ENCODE measurements at places on chromosomes 1 and 21.

DNA sequence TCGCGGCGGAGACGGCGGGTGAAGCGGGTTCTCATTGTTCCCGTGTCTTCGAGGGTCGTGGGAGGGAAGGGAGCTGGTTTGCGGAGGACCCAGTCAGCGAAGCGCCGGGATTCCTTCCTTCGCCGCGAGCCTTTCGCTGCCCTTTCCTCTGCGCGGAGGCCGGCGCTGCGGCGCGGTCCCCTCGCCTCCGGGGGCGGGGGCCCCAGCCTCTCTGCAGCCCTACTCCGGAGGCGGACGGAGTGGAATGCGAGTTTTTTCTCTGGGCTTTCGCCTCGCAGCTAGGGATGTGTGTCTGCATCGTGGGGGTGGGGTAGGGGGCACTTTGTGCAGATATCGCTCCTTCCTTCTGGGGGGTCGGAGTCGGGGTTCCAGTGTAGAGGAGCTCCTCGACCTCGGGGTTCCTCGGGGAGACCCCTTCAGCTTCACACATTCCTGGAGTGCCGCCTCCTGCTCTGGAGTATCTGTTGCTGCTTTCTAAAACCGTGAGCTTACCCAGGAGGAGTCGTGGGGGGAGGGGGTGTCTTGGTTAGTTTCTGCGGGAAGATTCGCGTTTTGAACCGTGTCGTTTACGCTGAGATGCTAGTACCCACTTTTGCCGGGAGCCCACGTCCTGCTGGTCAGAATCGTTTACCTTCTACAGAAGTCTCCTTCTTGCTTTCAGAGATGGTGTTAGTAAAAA, 595 bp downstream of the RNF2 start:
- no peak for DNase-seq

DNA sequence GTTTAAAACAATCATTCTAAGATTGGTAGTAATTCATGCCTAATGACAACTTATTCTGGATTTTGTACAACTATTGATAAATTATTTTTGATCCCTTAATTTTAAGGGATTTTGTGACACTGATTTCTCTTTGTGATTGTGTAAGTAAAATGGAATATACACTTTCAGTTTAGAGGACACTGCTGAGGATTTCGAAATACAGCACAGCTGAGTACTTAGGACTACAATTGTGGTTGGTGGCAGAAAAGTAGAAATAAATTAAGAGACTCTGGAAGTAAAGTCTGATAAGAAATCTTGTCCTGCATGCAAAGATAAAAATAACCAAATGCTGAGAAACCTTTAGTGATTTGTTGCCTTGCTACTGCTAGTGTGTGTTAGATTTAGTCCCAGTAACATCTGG, 40.0 kb downstream of the TYW3 start:
- DNase-seq = no peak

DNA sequence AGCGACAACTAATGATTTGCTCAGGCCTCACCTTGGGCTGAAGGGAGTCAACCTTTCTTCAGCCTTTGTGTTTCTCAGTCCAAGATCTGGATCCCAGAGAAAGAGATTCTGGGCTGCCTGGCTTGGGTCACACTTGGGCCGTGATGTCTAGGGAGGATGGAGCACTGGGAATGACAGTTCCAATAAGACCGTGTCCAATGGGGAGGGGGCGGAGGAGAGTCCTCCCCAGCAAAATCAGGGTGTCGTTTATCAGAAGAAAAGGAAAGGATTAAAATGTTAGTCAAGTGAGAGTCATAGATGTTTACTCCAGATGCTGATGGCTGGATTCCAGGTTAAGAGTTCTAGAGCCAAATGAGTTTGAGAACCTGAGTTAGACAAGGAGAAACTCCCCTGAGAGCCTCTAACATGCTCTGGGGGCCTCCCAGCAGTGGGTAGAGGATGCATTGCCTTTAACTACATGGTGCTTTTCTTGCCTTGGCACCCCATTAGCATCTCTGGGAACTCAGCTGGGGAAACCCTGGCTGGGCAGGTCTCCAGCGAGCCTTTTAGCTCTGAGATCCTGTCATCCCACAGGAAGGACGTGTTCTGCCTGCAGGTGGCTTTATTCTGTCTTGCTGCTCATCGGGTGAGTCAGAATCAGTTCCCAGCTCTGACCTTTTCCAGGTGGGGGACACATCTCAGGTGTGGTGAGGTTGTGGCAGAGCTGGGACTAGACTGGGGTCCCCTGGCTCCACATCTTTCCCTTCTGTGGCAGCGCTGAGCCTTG, 22.2 kb downstream of the NIPAL3 start:
- no peak for DNase-seq

GRCh38 chr1:63533931-63534330, 10.6 kb downstream of the EFCAB7 start:
- no peak for DNase-seq

DNA sequence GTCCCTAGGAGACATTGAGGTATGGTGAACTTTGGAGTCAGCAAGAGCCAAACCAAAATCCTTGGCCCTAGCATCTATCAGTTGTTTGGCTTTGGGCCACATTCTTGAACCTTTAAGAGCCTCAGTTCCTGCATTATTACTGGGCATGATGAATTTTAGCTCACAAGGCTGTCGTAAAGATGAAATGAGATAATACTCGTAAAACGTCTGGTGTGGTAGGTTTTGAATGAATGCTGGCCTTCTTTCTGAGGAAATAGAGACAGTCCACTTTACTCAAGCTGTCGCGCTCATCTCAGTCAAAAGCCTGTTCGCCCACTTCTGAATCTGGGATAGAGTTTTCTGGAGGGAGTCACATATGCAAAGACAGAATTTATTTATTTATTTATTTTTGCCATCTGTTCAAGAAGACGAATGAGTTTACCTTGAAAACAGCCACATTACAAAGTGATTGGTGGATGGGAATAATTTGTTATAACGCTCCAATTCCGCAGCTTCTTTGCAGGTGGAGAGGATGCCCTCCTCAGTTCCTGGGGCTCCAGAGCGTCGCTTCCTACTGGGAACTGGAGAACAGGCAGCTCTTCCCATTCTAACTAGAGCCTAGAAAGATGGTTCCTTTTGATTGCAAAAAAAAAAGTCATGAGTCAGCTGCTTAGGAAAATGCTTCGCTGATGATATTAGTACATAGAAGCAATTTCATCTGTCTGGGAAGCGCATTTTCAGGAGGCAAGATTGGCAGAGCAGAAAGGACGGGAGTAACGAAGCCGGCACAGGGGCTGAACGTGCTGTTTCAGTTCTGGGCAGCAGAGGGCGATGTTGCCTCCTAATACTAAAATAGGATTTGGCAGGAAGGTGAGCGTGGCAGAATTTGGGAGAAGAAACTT, 49.9 kb upstream of the CYP2J2 start:
- peak; percentile 15 for DNase-seq

DNA sequence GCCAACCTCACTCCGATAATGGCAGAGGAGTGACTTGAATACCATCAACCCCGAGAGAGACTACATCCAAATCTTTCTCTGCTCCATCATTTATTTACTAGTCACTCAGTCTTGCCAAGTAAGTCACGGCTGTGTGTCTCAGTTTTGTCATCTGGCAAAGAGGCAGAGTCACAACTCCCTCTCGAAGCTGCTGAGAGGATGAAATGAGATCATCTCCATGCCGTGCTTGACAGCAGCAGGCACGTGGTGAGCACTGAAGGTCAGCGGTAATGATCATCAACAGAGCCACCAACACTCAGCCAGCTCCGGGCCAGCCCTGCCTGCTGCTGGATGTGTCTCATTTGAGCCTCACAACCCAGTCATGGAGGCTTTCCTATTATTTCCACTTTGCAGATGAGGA, 19.9 kb downstream of the ALDH4A1 start:
- DNase-seq = no peak

DNA sequence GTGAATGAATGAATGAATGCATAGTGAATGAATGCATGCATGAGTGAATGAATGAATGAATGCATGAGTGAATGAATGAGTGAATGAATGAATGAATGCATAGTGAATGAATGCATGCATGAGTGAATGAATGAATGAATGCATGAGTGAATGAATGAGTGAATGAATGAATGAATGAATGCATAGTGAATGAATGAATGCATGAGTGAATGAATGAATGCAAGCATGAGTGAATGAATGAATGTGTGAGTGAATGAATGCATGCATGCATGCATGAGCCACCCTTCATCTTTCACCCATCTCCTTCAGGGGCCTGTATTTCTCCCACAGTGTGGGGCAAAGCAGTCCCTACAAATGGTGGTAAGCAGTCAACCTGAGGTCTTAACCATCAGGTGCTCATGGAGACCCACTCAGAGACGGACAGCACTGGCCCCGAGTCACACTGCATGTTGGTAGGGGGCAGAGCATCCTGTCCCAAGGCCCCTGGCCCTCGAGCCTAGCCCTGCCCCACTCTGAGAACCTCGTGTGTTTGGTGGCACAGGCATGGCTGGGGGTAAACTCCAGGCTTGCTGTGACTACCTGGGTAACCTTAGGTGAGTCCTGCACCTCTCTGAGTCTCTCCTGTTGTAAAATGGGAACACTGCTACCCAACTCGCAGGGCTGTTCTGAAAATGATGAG, 28.0 kb upstream of the PAX7 start:
- DNase-seq = no peak

- no peak for DNase-seq
Measured at GRCh38 chr21:17427831-17428483, 84.9 kb upstream of the CXADR start.

- DNase-seq = no peak
Measured at GRCh38 chr21:15192243-15192642, 127.4 kb upstream of the NRIP1 start.

GRCh38 chr21:16773206-16773605, 739.6 kb upstream of the CXADR start:
- no peak for DNase-seq

- no peak for DNase-seq
Measured at GRCh38 chr1:95018602-95019369, 54.0 kb downstream of the ALG14 start.

DNA sequence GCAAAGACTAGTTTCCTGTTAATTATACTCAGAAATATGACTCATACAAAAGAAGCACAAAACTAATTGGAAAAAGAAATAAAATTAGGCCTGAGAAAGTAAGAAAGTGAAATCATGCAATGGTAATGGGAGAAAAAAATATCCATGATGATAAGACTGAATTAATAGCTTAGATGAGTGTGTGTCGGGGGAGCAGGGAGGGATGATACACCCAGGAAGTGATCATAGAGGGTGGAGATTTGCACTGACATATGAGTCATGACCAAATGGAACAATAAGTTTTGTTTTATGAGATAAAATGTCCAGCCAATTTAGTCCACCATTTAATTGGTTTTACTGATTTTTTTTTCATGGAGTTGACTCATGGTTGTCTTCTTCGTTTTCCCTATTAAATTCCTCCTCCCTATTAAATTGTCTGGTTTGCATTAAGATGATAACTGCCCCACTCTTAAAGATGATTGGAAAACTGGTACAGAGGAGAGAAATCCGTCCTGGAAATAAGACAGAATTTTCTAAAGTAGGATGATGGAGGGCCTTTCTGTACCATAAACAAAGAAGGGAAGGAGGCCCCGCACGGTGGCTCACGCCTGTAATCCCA, 111.7 kb upstream of the KCNJ6 start:
- DNase-seq = no peak

- no peak for DNase-seq
Measured at GRCh38 chr1:17655169-17655568, 100.0 kb upstream of the ACTL8 start.

GRCh38 chr1:13812456-13813397, 112.7 kb downstream of the PRDM2 start:
- DNase-seq = no peak

DNA sequence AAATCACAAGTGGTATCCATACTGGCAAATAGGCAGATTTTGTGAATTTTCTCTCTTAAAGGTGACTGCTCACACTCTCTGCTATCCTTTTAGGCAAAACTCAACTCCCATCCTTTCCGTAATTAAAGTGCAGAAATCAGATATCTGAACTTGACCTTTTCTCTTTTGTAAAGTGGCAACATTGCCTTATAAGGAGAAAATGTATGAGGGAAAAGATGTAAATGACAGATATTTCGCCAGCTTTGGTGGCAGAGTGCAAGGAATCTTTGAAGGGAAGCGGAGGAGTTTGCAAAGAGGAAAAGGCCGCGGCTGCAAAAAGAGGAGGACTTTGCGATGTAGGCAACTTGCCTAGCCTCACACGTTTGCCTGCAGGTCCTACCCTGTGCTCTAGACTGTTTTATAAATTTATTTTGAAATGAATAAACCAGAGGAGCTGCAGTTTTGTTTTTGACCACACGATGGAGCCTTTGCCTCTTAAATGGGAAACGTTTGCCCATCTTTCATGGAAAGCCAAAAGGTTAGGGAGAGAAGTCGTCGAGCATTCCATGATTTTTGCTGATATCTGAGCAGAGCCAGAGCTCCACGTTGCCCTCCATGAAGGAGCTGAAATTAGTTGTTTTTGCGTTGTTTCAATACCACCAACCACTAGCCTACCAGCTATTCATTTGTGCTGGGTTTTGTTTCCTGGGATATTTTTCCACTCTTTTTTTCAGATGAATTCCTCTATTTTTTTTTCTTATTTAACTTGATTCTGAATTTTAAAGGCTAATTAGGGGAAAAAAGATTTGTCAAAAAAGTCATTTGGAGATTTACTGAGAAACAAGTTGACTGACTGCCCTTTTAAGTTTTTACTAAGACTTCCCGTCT, 242.3 kb downstream of the LMX1A start:
- DNase-seq = no peak

DNA sequence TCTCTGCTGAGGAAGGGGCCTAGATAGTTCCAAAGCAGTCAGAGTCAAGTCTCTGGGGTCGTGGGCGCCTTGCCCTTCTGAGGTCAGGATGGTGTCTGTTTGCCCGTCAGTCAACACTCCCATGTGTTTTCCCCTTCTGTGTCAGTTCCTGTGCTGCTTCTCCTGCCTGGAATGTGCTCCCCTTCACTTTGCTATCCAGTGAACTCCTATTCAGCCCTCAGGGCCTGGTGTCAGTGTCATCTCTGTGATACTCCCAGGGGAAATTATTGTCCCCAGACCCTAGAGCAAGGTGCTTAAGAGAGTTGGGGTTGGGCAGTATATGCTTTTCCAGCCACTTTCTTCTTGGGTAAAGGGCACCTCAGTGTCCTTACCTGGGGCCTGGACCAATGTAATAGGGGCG, 45.8 kb upstream of the SYNC start:
- no peak for DNase-seq

GRCh38 chr1:178494569-178494971, 2.2 kb downstream of the CLEC20A start:
- DNase-seq = no peak

- DNase-seq = no peak
Measured at GRCh38 chr1:180310095-180310494, 80.0 kb downstream of the LHX4 start.

- no peak for DNase-seq
Measured at GRCh38 chr1:53999920-54000319, 18.1 kb downstream of the LDLRAD1 start.

Measured in GOT3 (cell line).